ENCODE measurements at places on chromosomes 1 and 21.

- no peak for DNase-seq
Measured at GRCh38 chr1:102466487-102466886, 469.8 kb upstream of the OLFM3 start.

- DNase-seq: no peak
Measured at GRCh38 chr1:94803517-94804441, 16.4 kb upstream of the SLC44A3 start.

GRCh38 chr1:226248091-226248490 lies 24.6 kb downstream of the MIXL1 start:
- no peak for DNase-seq

DNA sequence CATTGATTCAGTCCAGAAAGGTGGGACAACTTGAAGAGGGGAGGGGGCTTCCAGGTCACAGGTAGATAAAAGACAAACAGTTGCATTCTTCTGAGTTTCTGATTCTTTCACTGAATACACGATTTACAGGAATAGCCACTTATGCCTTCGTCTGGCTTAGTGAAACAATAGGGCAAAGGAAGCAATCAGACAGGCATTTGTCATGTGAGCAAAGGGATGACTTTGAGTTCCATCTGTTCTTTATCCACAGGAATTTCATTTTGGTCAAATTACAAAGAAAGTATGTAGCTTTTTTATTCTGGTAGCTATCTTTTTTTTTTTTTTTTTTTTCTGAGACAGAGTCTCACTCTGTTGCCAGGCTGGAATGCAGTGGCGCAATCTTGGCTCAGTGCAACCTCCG lies 202.5 kb downstream of the TTLL7 start:
- DNase-seq: no peak

DNA sequence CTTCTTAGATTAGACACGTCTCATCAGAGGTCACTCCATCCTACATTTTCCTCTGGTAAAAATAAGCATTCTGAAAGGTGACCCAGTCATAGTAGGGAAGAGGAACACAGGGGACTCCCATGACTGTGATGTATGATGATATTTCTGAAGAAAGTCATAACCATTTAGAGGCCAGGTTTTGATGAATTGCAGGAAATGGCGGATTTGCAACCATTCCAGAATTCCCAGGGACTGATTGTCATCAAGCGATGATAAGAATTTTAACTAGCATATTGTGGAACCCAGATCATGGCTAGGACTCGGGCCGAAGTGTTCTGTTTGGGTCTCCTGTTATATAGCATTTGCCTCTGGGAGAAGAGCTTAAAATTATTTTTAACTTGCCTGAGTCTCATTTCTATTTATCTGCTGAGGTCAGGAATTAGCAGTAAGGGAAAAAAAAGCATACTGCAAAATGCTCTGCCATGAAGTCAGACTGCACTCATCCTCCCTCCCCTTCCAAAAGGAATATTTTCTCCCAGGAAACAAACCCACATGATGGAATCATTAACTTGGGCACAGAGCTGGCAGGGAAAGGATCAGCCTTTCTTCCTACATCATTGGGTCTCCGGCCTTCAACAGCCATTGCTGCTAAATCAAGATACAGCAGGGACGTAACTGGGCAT lies 286.7 kb downstream of the HLX start:
- no peak for DNase-seq

- DNase-seq: peak; percentile 54
Measured at GRCh38 chr1:6440198-6441126, 15.9 kb downstream of the ESPN start.

DNA sequence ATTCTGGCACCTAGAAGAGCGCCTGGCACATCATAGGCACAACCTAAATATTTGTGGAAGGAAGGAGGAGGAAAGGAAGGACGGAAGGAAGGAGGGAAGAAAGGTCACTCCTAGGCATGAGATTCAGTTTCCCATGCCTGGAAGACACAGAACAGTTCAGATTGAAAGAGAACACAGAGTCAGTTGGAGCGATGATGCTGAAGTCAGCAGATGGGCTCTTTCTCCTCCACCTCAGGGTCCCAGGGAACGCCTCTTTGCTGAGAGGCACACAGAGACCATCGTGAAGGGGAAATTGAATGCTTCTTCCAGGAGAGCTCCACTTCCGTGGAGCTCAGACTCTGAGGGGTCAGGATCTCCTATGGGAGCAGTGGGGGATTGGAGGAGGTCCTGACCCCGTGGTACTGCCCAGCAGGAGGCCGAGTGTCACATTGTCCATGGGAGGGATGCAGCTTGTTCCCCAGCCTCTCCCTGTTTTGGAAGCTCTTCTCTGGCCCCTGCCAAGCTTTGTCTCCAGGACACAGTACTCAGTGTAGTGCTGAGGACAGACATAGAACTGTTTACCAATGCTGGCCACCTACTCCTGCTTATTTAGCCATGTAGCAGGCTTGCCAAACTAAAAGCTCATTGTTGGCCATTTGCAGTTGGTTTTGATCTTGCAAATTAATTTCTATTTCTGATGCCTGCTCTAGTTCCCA lies 2.4 kb downstream of the MYBPHL start:
- no peak for DNase-seq

- no peak for DNase-seq
Measured at GRCh38 chr1:100397681-100398080, 45.4 kb downstream of the CDC14A start.

- no peak for DNase-seq
Measured at GRCh38 chr1:65538086-65538485, 117.6 kb downstream of the LEPR start.

GRCh38 chr1:237590386-237590785 lies 300.3 kb downstream of the ZP4 start:
- no peak for DNase-seq

- no peak for DNase-seq
Measured at GRCh38 chr1:156660752-156661112, 16.5 kb downstream of the NES start.

- DNase-seq: no peak
Measured at GRCh38 chr1:27980216-27980845, 20.6 kb downstream of the XKR8 start.

DNA sequence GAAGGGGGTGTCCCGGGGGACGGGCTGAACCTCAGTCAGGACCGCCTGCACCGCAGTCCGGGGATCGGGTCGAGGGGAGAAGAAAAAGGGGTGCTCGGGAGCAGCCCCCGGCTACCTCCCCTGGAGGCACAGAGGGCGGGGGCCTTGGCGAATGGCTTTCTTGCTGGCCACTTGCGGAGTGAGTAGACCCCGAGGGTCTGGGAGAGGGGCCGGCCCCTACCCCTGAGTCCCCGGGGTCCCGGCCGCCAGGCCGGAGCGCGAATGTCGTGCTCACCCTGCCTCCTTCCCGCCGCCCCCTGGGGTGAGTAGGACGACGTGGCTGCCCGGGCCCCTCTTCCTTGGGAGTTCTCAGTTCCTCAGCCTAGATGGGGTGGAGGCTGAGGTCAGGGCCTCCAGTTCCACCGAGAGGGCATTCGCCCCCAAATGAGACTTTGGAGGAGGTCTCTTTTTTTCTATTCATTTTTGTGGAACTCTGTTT lies 113.0 kb downstream of the OSBPL9 start:
- peak; percentile 55 for DNase-seq

GRCh38 chr21:45547545-45547900 lies 5.3 kb upstream of the SLC19A1 start:
- no peak for DNase-seq

- DNase-seq: no peak
Measured at GRCh38 chr1:221076391-221076811, 197.2 kb downstream of the HLX start.

GRCh38 chr1:152141971-152142584 lies 16.9 kb downstream of the RPTN start:
- DNase-seq: no peak

DNA sequence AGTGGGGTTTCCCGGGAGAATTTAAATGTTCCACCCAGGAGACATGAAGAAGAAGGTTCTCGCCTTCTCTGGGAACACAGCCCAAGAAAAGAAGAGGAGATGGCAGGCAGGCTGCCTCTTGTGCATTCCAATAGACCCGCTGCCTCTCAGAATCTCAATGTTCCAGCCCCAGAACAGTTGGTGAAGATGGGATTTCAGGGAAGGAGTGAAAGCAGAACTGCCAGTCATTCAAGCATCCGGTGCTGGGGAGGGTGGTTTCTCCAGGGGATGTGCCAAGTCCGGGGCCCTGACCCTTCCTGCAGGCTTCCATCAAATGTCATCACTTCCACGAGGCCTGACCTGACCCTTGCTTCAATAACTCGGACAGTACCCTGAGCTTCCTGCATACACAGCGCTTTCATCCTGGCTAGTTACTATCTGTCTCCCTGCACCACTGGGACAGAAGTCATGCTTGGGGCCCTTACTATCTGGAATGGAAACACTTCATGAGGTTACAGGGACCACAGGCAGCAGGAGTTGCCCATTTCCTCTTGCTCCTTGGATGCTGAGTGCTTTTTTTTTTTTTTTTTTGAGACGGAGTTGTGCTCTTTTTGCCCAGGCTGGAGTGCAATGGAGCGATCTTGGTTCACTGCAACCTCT lies 386.6 kb upstream of the POU3F1 start:
- no peak for DNase-seq

DNA sequence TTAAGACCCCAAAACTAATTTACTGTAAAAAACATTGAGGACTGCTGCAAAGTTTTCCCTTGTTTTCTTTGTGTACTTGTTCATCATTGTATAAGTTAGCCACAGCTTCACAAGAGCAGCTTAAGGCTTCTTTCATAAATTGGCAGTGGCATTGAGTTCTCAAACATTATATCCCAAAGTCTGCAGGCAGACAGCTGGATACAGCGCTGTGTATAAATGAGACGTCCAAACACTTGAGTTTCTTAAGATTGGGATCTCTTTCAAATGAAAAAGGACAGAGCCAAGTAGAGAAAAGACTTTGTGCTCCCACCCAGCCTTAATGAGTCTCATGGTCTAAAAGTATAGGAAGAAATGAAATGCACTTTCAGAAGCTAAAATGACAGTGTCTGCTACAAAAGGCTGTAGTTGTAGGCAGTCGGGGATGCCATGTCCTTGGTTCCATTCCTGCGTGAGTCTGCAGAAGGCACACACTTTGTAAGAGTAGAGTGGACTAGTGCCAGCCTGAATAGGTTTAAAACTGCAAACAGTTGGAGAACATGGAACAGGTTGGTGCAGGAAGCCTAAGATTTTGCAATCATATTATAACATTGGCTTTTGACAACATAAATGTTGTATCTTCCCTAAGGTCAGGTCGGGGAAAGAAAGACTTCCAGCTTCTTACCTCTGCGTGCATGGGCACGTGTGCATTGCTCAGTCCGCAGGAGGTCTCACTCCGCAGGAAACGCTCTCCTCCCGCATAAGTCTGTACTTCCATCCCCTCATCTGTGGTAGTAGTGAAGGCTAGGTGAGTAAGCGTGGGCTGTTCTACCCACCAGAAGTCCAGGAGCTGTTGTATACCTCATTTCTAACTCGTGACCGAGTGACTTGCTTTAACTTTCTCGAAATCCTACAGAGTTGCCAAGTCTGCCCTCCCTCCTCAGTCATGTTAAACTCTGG lies 94.4 kb downstream of the CD247 start:
- no peak for DNase-seq

DNA sequence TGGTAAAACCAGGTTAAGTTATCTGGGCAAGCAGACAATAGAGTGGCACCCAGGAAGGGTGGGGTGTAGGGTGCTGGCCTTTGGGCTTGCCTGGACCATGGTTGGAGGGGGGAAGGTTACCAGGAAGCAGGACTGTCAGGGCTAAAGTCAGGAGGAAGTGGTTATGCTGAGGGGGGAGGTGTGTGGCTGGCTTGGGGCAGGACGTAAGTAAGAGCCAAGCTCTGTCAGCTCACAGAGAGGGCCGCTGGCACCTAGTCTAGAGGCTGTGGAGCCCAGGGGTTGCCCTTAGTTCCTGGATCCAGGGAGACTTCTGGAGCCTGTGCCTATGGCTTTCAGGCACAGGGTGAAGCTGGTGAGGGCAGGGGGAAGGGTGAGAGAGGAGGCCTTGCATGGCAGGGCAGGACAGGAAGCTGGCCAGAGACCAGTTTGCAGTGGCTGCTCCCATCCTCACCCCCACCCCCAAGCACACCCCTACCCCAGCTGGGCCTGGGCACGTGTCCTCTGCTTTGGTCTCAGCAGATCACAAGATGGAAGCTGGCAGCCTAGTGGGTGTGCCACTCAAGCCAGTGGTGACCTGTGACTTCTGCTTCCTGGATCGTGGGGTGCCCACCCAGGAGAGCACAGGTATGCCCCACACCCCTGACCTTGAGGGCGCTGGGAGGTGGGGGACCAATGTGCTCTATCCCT lies 20.5 kb upstream of the SMYD3 start:
- no peak for DNase-seq

- DNase-seq: no peak
Measured at GRCh38 chr1:15029786-15030185, 123.8 kb upstream of the TMEM51 start.

- DNase-seq: no peak
Measured at GRCh38 chr1:12556368-12556930, 61.6 kb downstream of the DHRS3 start.

DNA sequence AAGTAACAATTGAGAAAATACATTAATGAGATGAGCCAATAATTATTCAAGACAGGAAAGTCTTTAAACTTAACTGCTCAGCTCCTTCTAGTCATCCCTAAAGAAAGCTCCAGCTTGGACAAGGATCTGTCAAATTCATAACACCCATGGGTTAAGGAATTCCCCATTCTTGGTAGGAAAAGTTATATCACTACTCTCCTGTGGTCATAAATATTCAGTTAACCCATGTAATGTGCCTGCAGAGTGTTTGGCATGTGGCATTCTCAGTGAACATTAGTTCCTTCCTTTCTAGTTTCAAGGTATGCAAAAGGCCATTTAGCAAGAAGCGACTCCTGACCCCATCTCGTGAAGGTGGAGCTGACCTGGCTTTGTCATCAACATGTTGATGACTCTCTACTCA lies 76.7 kb upstream of the VCAM1 start:
- no peak for DNase-seq

DNA sequence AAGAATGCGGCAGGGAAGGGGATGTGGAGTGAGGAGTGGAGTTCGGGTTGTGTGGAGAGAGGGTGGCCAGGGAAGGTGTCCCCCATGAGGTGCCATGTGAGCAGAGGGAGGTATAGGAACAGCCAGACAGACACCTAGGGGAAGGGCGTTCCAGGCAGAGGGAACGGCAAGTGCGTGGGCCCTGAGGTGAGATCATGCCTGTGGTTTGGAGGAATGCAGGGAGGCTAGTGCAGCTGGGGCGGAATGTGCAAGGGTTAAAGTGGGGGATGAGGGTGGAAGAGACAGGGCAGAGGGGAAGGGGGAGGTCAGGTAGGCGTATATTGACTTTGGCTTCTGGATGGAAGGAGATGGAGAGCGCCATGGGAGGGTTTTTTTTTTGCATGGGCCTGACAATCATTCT lies 31.6 kb upstream of the PADI6 start:
- no peak for DNase-seq

DNA sequence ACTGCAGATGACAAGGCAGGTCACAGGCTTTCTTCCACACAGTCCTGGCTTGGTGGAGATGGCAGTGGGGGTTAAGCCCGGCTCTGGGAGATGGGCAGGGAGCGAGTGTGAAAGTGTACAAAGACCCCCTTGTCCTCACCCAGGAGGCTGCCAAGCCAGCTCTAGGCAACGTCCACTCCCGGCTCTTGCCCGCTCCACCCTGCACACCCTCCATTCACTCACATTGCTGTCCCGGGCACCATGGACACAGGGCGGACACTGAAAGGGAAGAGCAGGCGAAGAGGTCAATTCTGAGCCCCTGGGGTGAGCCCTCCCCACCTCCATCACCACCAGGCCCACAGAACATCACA lies 8.9 kb downstream of the COL16A1 start:
- DNase-seq: no peak

GRCh38 chr1:242243472-242243871 lies 244.6 kb upstream of the MAP1LC3C start:
- DNase-seq: no peak
